ENCODE measurements at places on chromosomes 2 and 18.

DNA sequence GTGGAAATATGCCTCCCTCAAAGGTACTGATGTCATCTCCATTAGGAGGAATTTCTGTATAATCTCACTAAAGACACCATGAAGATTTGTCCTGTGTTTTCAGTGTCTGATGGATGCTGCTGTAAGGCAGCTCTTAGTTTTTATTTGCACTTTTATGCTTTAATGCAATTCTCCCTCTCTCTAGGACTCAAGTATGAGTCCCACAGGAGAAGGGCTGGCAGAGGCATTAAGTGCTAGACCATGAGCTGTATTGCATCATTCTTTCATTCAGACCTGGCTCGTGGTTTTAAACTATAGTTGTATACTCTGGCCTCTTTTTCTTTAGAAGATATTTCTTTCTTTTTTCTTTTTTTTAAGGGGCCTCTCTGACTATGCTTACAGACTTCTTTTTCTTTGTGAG, 805.6 kb downstream of the DPP10 start:
- no peak for DNase-seq

GRCh38 chr2:205407984-205408383, 274.3 kb upstream of the NRP2 start:
- no peak for DNase-seq

GRCh38 chr2:47907039-47907781, 912 bp upstream of the FBXO11 start:
- no peak for DNase-seq

GRCh38 chr18:22946846-22947245, 13.7 kb downstream of the RBBP8 start:
- DNase-seq: peak; percentile 10
